ENCODE measurements at places on chromosomes 16 and 17.

DNA sequence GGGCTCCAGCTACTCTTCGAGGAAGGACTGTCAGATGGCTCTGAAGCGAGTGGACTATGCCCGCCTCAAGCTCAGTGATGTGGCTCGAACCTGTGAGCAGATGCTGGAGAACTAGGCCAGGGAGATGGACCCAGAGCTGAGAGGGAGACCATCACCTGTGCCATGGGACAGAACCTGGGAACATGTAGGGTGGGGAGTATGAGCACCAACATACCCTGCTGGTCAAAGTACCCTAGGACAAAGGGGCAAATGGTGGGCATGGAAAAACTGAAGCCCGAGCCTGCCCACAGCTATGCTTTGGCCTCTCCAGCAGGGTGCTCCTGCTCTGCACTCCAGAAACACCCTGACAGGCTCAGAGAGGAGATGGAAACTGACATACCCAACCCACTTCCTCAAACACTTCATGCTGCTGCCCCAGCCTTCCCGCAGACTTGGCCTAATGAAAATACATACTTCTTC is 1.9 kb downstream of the MED11 start:
- no peak for DNase-seq

DNA sequence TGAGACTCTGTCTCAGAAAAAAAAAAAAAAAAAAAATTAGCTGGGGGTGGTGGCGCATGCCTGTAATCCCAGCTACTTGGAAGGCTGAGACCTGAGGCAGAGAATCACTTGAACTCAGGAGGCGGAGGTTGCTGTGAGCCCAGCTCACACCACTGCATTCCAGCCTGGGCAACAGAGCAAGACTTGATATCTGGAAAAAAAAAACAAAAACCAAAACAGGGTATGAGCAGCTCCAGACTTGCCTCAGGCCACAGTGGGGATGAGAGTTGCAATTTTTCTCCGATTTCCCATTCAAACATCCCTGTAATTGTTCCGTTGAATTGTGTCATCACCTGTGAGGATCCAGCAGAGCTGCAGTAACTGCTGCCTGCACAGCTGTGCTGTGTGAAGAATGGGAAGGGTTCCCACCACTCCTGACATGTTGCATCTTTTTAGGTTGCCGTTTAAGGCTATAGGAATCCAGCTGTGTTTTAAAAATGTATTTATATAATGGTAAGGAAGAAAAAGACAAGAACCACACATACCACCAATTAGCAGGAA is 150.0 kb downstream of the VPS53 start:
- no peak for DNase-seq

GRCh38 chr16:86281421-86281820 is 228.9 kb upstream of the FOXF1 start:
- no peak for DNase-seq

DNA sequence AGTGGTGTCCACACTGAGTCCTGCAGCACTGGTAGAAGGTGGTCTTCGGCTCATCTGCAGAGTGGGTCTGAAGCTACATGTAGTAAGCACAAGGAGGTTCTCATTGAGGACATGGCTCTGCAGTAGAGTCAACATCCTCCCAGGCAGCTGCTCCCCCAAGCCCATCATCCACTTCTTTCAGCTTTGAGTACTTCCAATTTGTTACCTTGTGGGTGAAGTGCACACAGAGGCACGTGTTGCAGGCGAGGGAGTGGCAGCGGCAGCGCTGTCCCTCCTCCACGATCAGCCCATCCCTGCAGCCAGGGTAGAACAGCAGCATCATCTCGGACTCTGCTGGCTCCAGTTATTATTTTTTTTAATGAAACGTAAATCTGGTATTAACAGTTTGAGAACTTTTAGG is 1.8 kb upstream of the SSTR2 start:
- no peak for DNase-seq

- no peak for DNase-seq
These were observed 7.6 kb downstream of the ADCY7 start for GRCh38 chr16:50273888-50274325.

- no peak for DNase-seq
These were observed 1.2 kb downstream of the KRTAP4-2 start for GRCh38 chr17:41176744-41177387.

- peak; percentile 55 for DNase-seq
These were observed 7.6 kb downstream of the HDAC5 start for GRCh38 chr17:44115585-44116415.

DNA sequence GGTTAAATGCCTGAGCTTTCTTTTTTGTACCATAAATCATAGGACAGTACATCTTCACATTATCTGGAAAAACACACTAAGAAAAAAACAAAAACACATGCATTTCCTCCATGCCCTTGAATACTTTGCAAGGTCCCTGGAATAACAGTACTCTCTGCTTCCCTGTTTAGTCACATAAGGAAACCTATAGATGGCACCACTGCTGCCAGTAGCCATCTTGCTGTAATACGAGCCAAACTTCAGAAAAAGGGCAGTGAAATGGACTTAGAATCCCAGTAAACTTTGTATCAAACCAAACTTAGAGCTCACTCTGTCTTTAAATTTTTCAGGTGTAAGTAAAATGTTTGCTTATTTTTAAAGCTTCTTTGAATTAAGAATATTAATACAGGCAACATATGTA is 435.5 kb downstream of the KCNJ2 start:
- no peak for DNase-seq

DNA sequence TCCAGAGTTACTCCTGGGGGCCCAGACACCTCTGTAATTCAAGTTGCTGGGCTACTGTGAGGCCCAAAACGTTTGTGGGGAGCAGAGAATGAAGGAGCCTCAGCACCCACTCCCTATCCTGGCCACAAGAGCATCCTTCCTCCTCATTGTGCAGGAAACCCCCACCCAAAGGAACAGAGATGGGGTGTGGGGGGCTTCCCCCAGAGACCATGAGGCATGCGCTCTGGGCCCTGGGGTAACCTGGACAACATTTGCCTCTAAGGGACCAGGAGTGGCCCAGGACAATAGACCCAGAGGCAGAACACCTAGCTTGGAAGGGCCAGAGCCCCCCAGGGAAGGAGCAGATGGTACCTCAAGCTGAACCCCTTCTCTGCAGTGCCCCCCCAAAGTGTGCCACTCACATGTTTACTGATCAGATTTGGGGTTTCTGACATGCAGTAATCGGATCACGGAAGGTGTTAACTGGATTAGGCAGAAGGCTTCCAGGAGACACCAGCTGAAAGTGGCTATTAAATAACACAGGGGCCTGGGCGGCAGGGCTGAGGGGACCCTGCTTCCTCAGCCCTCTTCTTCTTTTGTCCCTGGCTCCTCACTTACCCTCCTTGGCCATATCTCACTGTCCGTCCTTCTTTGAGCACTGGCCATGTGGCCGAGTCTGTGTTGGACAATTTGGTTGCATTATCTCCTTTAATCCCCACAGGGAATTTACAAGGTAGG is 50.8 kb downstream of the SDK2 start:
- no peak for DNase-seq

GRCh38 chr16:678858-679813 is 1.1 kb upstream of the STUB1 start:
- peak; percentile 82 for DNase-seq

DNA sequence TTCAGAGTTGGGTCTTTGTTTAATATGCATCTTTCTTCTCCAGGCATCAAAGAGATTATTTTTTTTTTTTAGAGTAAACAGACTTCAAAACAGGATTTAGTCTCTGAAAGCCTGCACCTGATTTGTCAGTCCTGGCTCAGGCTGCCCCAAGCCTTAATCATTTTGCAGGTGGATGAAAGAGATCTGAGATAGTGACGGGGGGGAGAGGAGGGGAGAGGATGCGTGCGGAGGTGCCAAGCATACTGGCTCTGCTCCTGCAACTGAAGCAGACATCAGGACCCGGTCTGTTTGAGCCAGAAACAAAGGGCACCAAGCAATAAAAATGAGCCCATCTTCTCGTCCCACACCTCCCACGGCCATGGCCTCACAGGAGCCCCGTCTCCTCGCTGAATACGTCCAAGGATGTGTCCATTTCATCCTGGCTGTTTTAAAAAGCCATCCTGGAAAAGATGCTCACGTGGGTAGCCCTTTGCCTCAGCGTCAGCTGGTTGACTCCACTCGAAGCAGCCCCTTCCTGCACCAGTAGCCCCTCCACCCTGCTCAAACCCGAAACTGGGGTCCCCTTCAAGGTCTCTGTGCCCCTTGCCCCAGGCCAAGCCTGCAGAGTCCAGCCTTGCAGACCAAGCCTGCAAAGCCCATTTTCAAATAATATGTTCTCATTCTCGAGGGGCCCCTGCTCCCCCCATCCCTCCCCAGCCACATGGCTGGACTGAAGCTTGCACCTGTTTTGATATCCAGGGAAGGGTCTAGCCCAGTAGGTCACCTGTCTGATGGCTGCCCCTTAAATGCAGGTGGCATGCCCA is 84.8 kb upstream of the TNRC6C start:
- no peak for DNase-seq

GRCh38 chr17:51947160-51947735 is 211.3 kb downstream of the CA10 start:
- DNase-seq: no peak

- DNase-seq: no peak
These were observed 24.1 kb downstream of the AXIN2 start for GRCh38 chr17:65537343-65537844.

GRCh38 chr16:12611006-12611477 is 192.6 kb downstream of the CPPED1 start:
- DNase-seq: no peak

DNA sequence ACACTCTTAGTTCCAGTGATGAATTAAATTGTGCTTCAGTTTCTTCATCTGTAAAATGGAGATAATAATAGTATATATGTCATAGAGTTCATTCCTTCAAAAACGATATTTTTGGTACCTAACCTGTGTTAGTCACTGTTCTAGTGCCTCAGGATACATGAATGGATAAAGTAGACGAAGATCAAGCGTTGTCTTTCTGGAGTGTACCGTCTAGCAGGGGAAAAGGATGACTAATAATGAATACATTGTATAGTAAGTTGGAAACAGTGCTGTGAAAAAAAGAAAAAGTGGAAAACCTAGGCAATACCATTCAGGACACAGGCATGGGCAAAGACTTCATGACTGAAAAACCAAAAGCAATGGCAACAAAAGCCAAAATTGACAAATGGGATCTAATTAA is 8.6 kb downstream of the KRT10 start:
- DNase-seq: no peak
